A549 treated with CpdA at 1 μM for 4 hours (cell line): ENCODE measurements at places on chromosomes 6 and 20. TPM values are rescaled to one million over a fixed set of nuclear protein-coding genes. Genes with fewer than 3 reads are reported as not detected.

ISM1 gene
- total RNA-seq: 0.10 to 0.64 TPM (median 0.42 TPM) in 5 replicates

PPP1R3G gene
- total RNA-seq: 0.96 to 1.6 TPM (median 1.2 TPM) in 5 replicates

NDUFAF5 gene
- 32.5 to 37.8 TPM (median 34.4 TPM) in 5 replicates for total RNA-seq

MACROD2 gene
- 0.50 to 1.1 TPM (median 0.79 TPM) in 5 replicates for total RNA-seq

ULBP2 gene
- 2.9 to 3.9 TPM (median 3.7 TPM) in 5 replicates for total RNA-seq

GSTA2 gene
- not detected in 5 replicates for total RNA-seq

EZR gene
- total RNA-seq: 279 to 341 TPM (median 301 TPM) in 5 replicates

CNBD2 gene
- 4.3 to 6.4 TPM (median 5.5 TPM) in 5 replicates for total RNA-seq

XKR7 gene
- under 0.01 to 0.02 TPM in 2 of 5 replicates, not detected in the others for total RNA-seq

TRPC4AP gene
- total RNA-seq: 52.0 to 59.2 TPM (median 57.5 TPM) in 5 replicates

RPS18 gene
- 2,487 to 2,796 TPM (median 2,684 TPM) in 5 replicates for total RNA-seq

TMEM217 gene
- total RNA-seq: 0.38 to 1.2 TPM (median 0.99 TPM) in 5 replicates

DDO gene
- total RNA-seq: 0.03 to 0.20 TPM (median 0.10 TPM) in 3 of 5 replicates, not detected in the others

SLC17A2 gene
- total RNA-seq: not detected in 5 replicates

PACRG gene
- total RNA-seq: 0.22 to 0.81 TPM in 2 of 5 replicates, not detected in the others

DNMT3B gene
- total RNA-seq: 3.9 to 5.2 TPM (median 4.6 TPM) in 5 replicates

KHDC1L gene
- 0.25 to 0.66 TPM (median 0.31 TPM) in 3 of 5 replicates, not detected in the others for total RNA-seq

RIPOR3 gene
- 0.06 to 0.09 TPM in 2 of 5 replicates, not detected in the others for total RNA-seq

POU5F1 gene
- total RNA-seq: 2.5 to 5.1 TPM (median 3.6 TPM) in 5 replicates

KIF6 gene
- total RNA-seq: 0.17 to 0.48 TPM (median 0.22 TPM) in 5 replicates

PTPRA gene
- total RNA-seq: 32.1 to 40.1 TPM (median 37.5 TPM) in 5 replicates

MYCT1 gene
- 0.03 to 0.10 TPM (median 0.06 TPM) in 4 of 5 replicates, not detected in the other for total RNA-seq

C20orf144 gene
- 0.06 to 0.18 TPM (median 0.09 TPM) in 5 replicates for total RNA-seq

TP53TG5 gene
- not detected in 5 replicates for total RNA-seq

LRRC1 gene
- 4.8 to 6.1 TPM (median 5.6 TPM) in 5 replicates for total RNA-seq

MRPL14 gene
- total RNA-seq: 59.3 to 80.7 TPM (median 74.3 TPM) in 5 replicates

IMPG1 gene
- total RNA-seq: not detected in 5 replicates

JARID2 gene
- 7.1 to 10.4 TPM (median 8.8 TPM) in 5 replicates for total RNA-seq

PRR18 gene
- total RNA-seq: 0.11 to 0.25 TPM (median 0.17 TPM) in 5 replicates

SAMD3 gene
- total RNA-seq: not detected in 5 replicates

NKX2-4 gene
- 0.06 TPM in 1 of 5 replicates, not detected in the others for total RNA-seq

SLC17A1 gene
- total RNA-seq: 0.05 TPM in 1 of 5 replicates, not detected in the others

RIPOR2 gene
- 0.07 TPM in 1 of 5 replicates, not detected in the others for total RNA-seq

SAMD10 gene
- not detected in 5 replicates for total RNA-seq

TRERF1 gene
- total RNA-seq: 6.8 to 8.8 TPM (median 8.0 TPM) in 5 replicates

KCNK15 gene
- 0.51 to 0.89 TPM (median 0.62 TPM) in 5 replicates for total RNA-seq

TMEM200A gene
- total RNA-seq: 0.03 to 0.07 TPM (median 0.07 TPM) in 4 of 5 replicates, not detected in the other

ZCCHC3 gene
- total RNA-seq: 18.6 to 22.8 TPM (median 20.8 TPM) in 5 replicates

CLVS2 gene
- total RNA-seq: 0.02 to 0.14 TPM (median 0.07 TPM) in 5 replicates
